ENCODE measurements at places on chromosomes 3 and 15.

- no peak for DNase-seq
These were observed 2.2 kb upstream of the UCN2 start for GRCh38 chr3:48565591-48566400.

- no peak for DNase-seq
These were observed 561.2 kb upstream of the ALCAM start for GRCh38 chr3:104805508-104805907.

GRCh38 chr3:71583566-71584393 lies at the start of gene FOXP1:
Gene FOXP1, minus strand, starts transcription at chr3:71583728. Its CDS starts 385,347 bp downstream, at chr3:71198381.
- no peak for DNase-seq

GRCh38 chr3:152047465-152047864 lies 174.0 kb downstream of the SUCNR1 start:
- DNase-seq, result no peak

GRCh38 chr3:10876661-10877060 lies 60.6 kb downstream of the SLC6A11 start:
- DNase-seq, result no peak

DNA sequence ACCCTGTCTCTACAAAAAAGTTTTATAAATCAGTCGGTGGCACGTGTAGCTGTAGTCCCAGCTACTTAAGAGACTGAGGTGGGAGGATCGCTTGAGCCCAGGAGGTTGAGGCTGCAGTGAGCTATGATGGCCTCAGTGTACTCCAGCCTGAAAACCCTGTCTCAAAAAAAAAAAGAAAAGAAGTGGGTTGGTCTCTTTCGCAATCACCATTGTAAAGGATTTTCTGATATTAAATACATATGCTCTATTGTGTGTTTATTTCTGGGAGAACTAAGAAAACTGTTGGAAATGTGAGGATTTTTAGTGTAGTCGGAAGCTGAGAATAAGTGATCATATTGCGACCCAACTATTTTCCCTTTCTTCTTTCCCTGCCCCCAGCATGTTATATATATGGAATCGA lies 7.5 kb downstream of the ZNF710 start:
- no peak for DNase-seq

DNA sequence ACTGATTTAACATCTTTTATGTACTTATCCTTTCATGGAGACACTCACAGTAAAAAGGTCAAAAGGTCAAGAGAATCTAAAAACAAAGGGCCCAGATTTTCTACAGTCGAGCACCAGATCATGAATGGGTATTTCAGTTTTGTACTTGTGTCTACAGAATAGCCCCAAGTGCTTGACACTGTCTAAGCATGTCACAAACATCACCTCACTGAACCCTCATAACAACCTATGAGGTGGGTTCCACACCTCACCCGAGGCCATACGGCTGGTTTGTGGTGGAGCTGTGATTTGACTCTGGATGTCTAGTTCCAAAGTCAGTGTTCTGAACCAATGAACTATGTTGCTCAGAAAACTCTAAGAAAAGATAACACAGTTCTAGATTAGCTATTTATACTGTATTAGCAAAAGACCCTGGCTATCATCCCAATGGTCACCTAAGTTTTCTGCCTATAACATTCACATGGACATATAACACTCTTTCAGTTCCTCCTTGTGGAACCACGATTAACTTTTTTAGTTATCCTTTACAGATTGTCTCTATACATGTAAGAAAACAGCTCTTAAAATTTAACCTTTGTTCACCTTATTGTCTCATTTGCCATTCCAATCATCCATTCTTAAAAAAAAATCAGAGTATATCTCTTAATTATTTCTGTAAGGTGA lies 25.5 kb downstream of the TM6SF1 start:
- DNase-seq, result no peak

GRCh38 chr3:169528289-169528688 lies 135.2 kb downstream of the MECOM start:
- DNase-seq, result no peak

DNA sequence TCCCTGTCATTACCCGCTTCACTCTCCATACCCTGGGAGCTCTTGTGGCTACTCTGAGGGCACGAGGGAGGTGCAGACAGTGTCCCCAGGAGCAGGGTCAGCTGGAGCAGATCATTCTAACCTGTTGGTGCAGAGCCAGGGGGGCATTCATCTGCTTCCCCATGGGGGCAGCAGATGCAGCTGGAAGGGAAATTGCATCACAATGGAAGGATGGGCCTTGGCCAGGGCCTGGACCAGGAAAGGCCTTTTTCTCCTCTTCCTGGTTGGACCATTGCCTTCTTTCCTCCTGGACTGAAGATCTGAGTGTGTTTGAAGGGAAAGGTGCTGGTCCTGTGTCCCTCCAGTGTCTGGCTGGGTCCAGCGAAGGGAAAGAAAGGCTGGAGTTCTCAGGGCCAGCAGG lies 55.7 kb downstream of the EPHB1 start:
- DNase-seq, result no peak

GRCh38 chr15:60871731-60872130 lies 357.4 kb downstream of the RORA start:
- no peak for DNase-seq

DNA sequence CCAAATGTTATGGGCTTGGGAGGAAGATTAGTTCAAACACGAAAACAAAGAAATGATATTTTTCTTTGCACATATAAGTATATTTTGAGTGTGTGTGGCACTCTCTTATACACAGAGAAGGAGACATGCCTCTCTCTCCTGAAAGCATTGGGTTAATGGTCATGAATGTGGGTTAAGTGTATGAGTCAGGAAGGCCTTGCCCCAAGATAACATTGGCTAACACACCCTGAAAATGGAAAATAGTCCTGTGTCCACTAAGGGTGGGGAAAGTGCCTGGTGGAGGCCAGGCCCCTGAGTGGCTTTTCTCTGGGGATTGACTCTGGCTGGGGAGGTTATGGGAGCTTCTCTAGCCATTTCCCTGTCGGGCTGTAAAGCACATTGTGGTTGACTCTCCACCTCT lies 332.7 kb upstream of the ONECUT1 start:
- DNase-seq, result no peak

GRCh38 chr3:53602866-53603265 lies 108.5 kb downstream of the CACNA1D start:
- DNase-seq, result no peak

- no peak for DNase-seq
These were observed 230.0 kb downstream of the BCHE start for GRCh38 chr3:165607221-165607620.

- DNase-seq, result no peak
These were observed 138.8 kb downstream of the THRB start for GRCh38 chr3:24355806-24356205.

DNA sequence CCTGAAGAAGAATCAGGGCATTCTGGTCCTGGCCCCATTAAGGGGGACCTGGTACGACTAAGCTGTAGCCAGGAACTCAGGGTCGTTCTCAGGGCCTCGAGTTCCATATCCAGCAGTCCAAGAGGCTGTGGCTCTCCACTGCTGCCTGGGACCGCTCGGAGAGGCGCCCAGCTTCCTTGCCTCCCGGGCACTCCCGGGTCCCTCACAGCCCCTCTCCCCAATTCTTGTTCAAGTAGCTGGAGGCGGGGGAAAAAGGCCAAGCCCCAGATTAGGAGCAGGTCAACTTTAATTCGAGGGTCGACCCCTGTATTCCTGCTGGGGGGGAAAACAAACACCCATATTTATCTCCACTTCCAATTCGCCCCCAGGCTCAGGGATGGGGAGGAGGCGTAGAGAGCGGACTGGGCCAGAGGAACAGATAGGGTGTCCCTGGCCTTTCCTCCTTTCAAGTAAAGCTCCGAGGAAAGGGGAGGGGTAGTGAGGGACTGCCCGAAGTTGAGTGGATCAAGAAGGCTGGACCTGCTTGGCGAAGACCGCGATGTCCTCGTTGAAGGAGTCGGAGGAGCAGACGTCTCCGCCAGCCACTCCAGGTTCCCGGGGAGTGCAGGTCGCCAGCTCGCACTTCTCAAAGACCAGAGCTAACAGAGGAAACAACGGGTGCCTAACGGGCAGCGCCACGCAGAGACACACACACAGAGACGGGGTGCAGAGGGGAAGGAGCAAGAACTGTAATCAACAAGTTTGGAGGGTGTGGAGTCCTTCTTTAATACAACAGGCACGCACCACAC lies 4.4 kb downstream of the MEIS2 start:
- DNase-seq, result no peak

DNA sequence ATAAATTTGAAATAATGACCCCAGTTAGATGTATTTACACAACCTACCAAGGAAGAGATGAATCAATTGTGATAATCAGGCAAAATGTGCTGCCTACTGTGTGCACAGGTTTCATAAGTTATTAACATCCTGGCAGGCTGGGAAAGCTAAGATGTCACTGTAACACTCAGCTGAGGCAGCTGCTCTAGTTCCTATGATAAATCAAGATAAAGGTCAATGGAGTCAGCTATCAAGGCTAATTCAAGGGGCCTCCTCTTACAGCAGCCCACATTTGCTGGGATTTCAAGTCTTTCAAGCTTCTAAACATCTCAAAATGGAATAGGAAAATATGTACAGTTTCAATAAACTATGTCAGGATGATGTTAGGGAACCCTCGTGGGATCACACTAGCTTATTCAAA lies 70.7 kb upstream of the PYGO1 start:
- no peak for DNase-seq

GRCh38 chr3:99131876-99132275 lies 230.4 kb upstream of the DCBLD2 start:
- no peak for DNase-seq

DNA sequence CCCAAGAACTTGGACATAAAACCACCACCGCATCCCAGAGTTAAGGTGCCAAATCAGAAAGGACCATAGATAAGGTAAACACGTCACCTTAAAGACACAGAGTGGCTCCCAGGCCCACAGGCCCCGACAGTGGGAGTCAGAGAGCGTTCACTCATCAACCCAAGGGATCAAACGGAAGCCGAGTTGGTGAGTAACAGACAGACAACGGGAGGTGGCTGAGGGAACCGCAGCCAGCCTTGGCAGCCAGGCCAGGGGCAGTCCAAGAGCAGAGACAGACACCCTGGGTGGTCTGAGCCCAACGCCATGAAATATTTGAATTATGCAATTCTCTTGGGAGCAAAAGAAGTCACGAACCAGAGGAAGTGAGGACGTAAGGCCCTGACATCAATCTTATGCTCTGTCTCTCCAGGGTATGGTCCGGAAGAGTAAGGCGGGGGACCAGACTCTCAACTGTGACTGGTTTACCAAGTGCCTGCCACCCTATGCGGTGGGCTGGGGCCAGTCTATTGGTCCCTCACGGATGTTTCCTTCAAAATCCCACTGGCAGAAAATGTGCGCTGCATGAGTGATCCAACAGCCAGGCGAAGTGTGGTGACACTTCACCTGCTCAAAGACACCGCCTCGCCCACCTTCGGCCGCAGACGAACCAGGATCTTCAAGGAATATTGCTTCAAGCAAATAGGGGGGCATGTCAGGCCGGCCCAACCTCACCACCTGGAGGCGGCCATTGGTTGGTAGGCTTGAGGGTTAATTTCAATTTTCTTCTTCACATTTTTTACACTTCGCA lies 34.3 kb downstream of the TMEM44 start:
- DNase-seq, result no peak
